ENCODE measurements at places on chromosomes 11 and 22.

GRCh38 chr11:126111458-126112116 is 48.9 kb upstream of the CDON start:
- H3K27ac ChIP-seq: no peak overlapping the region
- H3K4me1 ChIP-seq: no peaks in the 10 kb centered on the region

- H3K27me3 ChIP-seq: no peaks in the 10 kb centered on the region
- H3K27ac ChIP-seq: no peak overlapping the region
- no peaks in the 10 kb centered on the region for H3K4me1 ChIP-seq
These were observed 288.5 kb downstream of the NTM start for GRCh38 chr11:131658952-131659351.

DNA sequence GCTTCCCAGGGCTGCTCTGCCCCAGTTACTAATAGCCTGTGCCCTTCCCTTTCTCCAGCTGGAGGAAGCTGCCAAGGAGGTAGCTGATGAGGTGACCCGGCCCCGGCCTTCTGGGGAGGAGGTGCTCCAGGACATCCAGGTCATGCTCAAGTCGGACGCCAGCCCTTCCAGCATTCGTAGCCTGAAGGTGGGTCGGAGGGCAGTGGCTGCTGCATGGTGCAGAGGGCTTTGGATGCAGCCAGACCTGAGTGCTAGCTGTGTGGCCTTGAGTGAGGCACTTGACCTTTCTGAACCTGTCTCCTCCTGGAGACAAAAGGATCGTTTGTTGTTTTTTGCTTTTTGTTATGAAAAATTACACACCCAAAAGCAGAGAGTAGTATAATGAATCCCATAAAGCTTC is 3.4 kb downstream of the MCM5 start:
- no peak for DNase-seq
- peaks cover 5% of the 10 kb centered on the region for H3K4me1 ChIP-seq
- no peak overlapping the region for H3K4me3 ChIP-seq
- H3K27ac ChIP-seq: no peak overlapping the region
- no peaks in the 10 kb centered on the region for H3K27me3 ChIP-seq

DNA sequence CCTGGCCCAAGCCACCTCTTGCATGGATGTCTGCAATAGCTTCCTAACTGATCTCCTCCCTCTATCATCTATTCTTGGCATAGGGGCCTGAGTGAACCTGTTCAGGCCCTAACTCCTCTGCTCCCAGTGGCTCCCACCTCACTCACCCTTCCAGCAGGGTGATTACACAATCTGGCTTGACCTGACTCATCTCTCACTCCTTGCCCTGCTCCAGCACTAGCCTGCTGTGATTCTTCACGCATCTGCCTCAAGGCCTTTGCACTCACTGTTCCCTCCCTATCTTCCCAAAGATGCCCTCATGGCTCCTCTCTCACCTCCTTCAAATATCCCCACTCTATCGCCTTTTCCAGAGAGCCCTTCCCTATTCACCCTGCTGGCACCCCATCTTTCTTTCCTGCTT is 10.5 kb downstream of the SCN4B start:
- H3K4me1 ChIP-seq: no peaks in the 10 kb centered on the region
- H3K36me3 ChIP-seq: no peaks in the 10 kb centered on the region
- no peak for DNase-seq
- no peak overlapping the region for H3K4me3 ChIP-seq
- H3K27ac ChIP-seq: no peak overlapping the region

DNA sequence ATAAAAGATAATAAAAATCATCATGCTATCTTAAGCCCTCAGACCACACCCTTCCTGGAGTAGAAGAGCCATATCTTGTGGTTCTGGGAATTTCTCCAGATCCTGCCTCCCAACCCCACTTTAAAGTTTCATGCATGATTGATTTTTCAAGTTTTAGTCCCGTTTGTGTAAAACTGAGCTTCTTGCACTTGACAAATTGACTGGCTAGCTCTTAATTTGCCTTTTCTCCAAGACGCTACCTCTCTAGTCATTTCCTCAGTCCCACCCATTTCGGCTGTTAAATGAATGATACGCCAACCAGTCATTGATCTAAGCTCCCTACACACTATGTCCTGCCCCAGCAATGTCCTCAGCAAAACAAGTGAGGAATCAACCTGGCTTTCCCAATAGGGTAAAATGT is 71.8 kb upstream of the TEAD1 start:
- H3K4me3 ChIP-seq: no peak overlapping the region
- no peak overlapping the region for H3K27ac ChIP-seq
- no peaks in the 10 kb centered on the region for H3K4me1 ChIP-seq
- DNase-seq: no peak
- no peaks in the 10 kb centered on the region for H3K27me3 ChIP-seq
- no peaks in the 10 kb centered on the region for H3K36me3 ChIP-seq

GRCh38 chr22:41781507-41781906 is 19.0 kb upstream of the CCDC134 start:
- no peaks in the 10 kb centered on the region for H3K27me3 ChIP-seq
- peaks cover 25% of the 10 kb centered on the region for H3K4me1 ChIP-seq
- DNase-seq: no peak

- H3K4me3 ChIP-seq: no peak overlapping the region
- H3K27ac ChIP-seq: no peak overlapping the region
- H3K36me3 ChIP-seq: no peaks in the 10 kb centered on the region
- no peaks in the 10 kb centered on the region for H3K27me3 ChIP-seq
- no peak for DNase-seq
- H3K4me1 ChIP-seq: no peaks in the 10 kb centered on the region
These were observed 72.8 kb upstream of the DDI1 start for GRCh38 chr11:103963648-103964047.

GRCh38 chr11:72609045-72609444 is 65.2 kb downstream of the PDE2A start:
- DNase-seq: no peak
- no peaks in the 10 kb centered on the region for H3K36me3 ChIP-seq
- no peak overlapping the region for H3K27ac ChIP-seq
- no peak overlapping the region for H3K4me3 ChIP-seq
- H3K27me3 ChIP-seq: no peaks in the 10 kb centered on the region
- no peaks in the 10 kb centered on the region for H3K4me1 ChIP-seq

DNA sequence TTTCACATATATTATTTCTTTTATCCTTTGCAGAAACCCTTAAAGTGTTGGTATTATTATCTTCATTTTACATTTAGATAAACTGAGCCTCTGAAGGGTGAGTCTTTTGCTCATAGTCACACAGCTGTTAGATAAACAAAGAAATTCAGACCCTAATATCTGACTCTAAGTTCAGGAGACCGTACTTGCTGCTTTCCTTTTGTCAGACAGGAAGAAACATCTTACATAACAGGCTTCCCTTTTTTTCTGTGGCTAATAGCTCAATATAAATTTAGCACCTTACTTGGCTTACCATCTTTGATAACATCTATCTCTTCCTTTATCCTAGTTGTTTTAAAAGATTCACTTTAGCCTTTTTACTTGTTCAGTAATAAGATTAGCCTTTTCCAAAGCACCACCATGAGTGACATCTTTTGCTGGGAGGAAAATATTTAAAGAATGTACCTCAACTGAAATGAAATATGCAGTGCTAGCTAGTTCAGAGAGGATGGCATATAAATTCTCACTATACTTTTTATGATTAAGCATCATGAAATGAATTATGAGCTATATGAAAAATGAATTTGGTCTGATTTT is 128.6 kb downstream of the WNT11 start:
- H3K4me1 ChIP-seq: no peaks in the 10 kb centered on the region
- H3K4me3 ChIP-seq: no peak overlapping the region
- no peaks in the 10 kb centered on the region for H3K36me3 ChIP-seq
- DNase-seq: no peak
- no peaks in the 10 kb centered on the region for H3K27me3 ChIP-seq

- no peak overlapping the region for H3K4me3 ChIP-seq
- H3K36me3 ChIP-seq: no peaks in the 10 kb centered on the region
- no peaks in the 10 kb centered on the region for H3K4me1 ChIP-seq
- no peak for DNase-seq
These were observed 30.1 kb downstream of the ST14 start for GRCh38 chr11:130189492-130190210.

Data from naive thymus-derived CD4-positive, alpha-beta T cell (primary cell).